Fibroblast of villous mesenchyme (primary cell): ENCODE measurements at places on chromosomes 13 and 19. TPM values are rescaled to one million over a fixed set of nuclear protein-coding genes. Genes with fewer than 3 reads are reported as not detected.

- no peak for DNase-seq
Observed at GRCh38 chr13:67642657-67643056, 412.5 kb upstream of the PCDH9 start.

- no peak for DNase-seq
Observed at GRCh38 chr13:59413126-59413525, 750.6 kb downstream of the DIAPH3 start.

GRCh38 chr13:113584870-113585671, 518 bp downstream of the TFDP1 start:
- peak; percentile 22 for DNase-seq

GRCh38 chr13:73385848-73386247, 327.0 kb downstream of the KLF5 start:
- peak; percentile 7 for DNase-seq

IZUMO4 gene
- 1.3 TPM in 2 replicates for total RNA-seq

ICAM5 gene
- total RNA-seq: 5.5 and 11.7 TPM in 2 replicates

- DNase-seq: peak; percentile 100
Observed at GRCh38 chr19:35745328-35746086, at the start of the genes PSENEN and U2AF1L4. PSENEN (plus strand) TSS chr19:35745651; CDS start chr19:35745931, 280 bp downstream. U2AF1L4 (minus strand) TSS chr19:35745418; CDS start chr19:35745391, 27 bp downstream.

DNA sequence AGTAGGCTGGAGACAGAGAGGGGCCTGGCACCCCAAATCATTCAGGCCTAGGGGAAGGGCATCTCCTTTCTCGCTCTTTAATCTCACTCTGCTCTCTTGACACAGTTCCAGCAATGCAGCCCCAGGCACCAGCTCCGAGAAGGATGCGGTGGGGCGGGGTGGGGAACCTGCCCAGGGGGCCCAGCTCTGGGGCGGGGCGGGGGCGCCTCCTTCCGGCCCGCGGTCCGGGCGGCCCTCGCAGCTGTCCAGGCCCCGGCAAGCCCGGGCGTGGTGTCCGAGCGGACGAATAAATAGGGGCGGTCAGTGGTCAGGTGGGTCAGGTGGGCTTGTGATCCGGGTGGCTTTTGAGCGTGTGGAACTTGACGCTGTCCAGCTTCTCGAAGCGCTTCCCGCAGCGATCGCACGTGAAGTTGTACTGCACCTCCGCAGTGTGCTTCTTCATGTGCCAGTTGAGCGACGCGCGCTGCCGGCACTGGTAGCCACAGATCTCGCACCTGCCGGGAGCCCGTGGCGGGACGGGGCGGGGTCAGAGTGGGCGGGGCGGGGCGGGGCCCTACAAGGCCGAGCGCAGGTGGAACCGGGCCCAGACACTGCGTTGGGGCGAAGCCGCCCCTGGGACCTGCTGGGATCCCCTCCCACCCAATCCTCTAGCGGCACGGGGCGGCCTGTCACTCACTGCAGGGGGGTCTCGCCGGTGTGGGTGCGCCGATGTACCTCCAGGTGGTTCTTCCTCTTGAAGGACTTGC, 2.7 kb upstream of the ELAVL3 start:
- DNase-seq: no peak

DNA sequence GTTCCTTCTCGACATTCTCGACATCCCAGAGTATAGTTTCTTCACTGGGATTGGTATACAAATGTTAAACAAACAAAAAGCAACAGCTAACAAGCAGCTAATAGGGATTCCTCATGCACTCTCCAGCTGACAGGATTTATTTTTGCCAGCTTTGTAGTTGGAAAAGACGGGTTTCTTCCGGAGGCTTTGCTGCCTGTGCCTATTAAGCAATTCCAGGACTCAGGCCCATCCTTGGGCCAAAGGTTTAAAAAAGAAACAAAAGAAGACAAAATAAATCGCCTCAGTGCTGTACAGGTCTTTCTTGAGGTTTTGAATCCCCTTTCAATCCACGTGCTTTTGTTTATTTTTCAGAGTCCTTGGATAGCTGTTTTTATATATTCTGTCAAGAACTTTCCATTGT, 1414.5 kb upstream of the PCDH9 start:
- no peak for DNase-seq

DNA sequence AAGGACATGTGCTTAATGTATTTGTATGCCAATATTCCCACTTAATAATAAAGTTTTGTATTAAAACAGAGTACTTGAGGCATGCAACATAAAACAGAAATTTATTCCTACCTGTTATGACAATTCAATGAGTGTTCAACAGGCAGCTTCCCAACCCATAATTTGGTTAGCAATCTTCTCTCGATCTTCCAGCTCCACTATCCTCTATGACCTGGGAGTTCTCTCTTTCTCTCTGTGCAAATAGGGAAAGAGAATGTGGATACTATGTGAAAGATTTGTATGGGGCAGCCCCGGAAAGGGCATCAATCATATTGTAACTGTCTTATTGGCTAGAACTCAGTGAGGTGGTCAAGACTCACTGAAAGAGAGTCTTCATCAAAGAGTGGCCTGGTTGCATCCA, 644.9 kb upstream of the PCDH20 start:
- DNase-seq: no peak

LYPD5 gene
- under 0.01 and 0.43 TPM in 2 replicates for total RNA-seq

TMEM238 gene
- not detected in 2 replicates for total RNA-seq

- no peak for DNase-seq
Observed at GRCh38 chr13:98568918-98569317, 8.0 kb downstream of the STK24 start.

DNA sequence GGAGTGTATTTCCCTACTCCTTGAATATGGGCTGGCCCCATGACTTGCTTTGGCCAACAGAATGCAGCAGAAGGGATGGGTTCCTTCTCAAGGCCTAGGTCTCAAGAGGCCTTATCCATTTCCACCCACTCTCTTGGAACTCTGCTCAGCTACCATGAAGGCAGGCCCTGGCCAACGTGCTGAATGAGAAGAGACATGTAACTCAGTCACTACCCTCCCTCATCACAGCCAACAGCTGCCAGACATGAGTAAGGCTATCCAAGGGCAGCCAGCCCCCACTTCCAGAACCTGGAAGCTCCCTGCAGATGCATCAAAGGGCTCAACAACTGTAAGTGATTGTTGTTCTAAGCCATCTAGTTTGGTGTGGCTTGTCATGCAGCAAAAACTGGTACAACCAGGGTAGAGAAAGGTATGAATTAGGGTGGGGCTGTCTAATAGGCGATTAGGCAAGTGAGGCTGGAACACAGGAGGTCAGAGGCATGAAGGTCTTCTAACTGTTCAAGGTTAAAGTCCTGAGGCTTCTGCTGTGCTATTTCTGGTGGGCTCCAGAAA, 1.4 kb upstream of the RASL11A start:
- DNase-seq: no peak

ZNF112 gene
- total RNA-seq: 6.4 and 8.6 TPM in 2 replicates

URAD gene
- not detected in 2 replicates for total RNA-seq

DNA sequence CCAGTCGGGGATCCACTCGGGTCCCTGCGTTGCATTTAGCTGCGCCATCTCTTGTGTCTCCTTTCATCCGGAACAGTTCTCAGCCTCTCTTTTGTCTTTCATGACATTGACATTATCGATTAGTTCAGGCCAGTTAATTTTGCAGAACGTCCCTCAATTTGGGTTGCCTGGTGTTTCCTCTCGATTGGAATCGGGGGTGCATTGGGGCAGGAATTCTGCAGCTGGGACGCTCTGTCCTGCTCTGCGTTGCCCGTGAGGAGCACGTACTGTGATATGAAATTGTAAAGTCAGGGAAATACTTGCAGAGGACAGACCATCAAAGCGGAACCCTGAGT, 22.4 kb downstream of the MARK4 start:
- DNase-seq: no peak

- DNase-seq: peak; percentile 82
Observed at GRCh38 chr13:76965759-76966421, 17.6 kb downstream of the ACOD1 start.

DNA sequence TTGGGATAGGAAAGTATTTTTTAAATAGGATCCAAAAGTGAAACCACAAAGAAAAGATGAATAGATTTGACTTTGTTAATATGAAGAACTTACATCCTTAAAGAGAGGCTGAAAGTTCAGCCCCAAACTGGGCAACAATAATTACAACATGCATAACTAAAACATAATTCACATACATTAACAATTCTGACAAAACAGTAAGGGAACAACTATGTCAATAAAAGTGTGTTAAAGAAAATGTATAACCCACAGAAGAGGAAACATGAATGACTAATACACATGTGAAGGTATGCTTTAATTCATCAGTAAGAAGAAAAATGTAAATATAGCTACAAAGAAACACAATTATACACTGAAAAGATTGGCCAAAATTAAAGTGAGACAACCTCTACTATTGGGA, 1597.6 kb upstream of the MIR17HG start:
- DNase-seq: peak; percentile 18

DNA sequence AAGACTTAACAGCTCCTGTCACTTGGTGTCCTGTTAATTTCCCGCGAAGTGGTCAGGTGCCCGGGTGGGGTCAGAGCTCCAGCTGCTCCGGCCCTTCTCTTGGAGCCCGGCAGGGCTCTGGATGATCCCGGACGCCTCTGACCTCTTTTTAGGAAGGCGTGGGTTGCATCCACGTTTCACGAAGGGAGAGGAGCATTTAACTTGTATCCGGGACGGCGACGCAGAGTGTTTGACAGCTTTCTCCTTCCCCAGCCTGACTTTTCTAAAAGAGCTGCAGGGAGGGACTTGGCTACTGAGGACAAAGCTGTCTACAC, 656 bp downstream of the ZNF155 start:
- no peak for DNase-seq

- DNase-seq: peak; percentile 62
Observed at GRCh38 chr13:41577436-41577835, 120.1 kb downstream of the RGCC start.

NALCN gene
- 1.7 and 6.4 TPM in 2 replicates for total RNA-seq

SLC6A16 gene
- total RNA-seq: 0.64 TPM in 1 of 2 replicates, not detected in the other

DMPK gene
- 46.4 and 53.1 TPM in 2 replicates for total RNA-seq

TEX101 gene
- total RNA-seq: not detected in 2 replicates

DNA sequence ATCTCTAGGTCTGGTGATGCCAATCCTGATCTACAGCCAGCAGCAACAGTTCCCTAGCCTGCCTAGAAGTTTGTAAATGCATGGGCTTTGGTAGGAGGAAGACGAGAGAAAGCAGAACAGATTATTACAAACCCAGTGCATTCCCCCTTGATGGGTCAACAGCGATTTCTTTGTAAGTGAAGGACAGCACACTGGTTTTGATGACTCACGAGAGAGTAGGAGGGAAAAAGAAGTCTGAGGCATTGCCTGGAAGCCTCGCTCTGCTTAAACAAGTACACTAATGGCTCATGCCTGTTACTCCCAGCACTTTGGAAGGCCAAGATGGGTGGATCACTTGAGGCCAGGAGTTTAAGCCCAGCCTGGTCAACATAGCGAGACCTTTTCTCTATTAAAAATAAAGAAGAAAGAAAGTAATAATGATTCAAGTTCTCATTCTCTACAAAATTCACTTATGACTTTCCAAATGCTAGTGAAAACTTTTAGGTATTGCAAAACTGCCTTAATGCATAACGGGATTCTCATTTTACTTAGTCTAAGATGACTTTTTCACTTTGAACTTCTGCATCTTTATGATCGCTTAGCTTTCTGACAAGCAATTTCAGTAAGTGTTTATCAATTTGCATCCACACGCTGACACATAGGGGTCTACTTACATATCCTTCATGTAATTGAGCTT, 47.7 kb upstream of the USPL1 start:
- peak; percentile 94 for DNase-seq

DNA sequence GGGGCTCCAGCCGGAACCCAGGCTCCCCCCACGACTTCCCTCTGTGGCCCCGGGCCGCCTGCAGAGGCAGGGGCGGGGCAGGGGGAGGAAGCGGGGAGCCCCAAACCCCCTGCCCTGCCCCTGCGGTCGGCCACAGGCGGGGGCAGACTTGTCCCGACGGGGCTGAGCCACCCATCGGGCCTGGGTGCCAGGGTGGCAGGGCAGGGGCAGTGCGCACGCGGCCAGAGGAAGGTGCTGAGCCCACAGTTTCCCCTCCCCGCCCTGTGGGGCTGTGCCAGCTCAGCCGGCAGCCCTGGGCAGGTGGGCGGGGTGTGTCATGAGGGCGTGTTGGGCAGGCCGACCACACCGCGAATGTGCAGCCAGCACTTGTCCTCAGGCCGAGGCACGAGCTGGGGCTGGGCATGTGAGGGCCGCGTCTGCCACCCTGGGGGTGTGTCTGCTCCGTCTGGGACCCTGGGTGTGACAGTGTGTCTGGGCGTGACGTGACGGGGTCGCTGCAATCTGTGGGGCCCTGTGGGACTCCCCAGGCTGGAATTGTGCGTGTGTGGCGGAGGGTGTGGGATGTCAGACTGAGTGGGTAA, 17.7 kb downstream of the CCDC97 start:
- no peak for DNase-seq

ADM5 gene
- under 0.01 and 0.32 TPM in 2 replicates for total RNA-seq

CGB2 gene
- total RNA-seq: not detected in 2 replicates

MBD3L3 gene
- total RNA-seq: not detected in 2 replicates

DNA sequence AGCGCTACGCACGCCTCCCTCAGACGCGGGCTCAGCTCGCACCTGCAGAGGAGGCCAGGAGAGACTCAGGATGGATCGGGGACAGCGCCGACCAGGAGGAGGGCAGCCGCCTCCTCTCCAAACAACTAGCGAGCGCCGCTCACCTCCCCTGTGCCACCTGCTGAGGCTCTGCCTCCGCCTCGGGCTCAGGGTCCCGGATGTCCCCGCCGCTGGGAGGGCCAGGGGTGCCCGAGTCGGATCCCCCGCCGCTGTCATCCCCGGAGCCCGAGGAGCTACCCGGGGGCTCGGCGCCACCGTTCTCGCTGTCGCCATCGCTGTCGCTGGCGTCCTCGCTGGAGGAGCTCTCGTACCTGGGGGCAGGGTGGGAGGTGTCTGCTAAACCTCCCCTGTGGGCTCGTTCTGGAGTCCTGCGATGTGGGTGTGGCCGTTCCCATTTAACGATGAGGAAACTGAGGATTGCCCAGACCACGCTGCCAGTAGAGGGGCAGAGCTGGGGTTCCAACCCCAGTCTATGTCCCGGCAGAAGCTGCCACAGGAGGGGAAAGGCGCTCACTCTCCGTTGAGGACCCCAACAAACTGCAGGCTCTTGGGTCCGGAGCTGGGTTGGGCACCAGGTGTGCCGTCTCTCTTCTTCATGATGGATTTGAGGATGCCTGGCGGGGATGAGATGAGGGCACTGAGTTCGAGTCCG, 9.2 kb downstream of the KANK3 start:
- DNase-seq: no peak

DNA sequence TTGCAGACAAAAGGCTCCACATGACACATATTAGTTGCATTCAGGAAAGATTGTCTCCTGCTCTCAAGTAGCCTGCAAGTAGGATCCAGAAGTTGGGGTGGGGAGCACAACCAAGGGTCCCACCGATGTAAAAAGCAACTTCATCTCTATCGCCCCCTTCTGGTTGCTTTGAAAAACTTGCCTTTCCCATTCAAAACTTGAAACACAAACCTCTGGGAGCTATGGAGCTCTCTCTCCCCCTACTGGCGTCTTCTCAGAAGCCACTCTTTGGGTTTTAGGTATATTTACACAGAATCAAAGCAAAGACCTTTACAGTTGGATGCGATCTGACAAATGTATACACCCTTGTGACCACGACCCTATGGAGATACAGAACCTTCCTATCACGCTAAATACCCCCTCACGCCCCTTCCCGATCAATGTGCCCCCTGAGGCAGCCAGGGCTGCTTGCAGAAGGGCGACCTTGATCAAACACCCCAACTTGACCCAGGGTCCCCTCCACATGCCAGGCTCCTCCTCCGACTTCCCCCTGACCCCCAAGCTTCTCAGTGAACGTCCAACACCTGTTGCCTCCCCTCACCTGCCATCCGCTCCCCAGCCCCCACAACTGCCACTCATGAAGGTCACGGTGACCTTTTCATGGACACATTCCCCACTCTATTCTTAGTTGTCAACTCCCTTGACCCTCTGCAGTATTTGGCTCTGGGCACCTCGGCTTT, 10.1 kb downstream of the NOSIP start:
- DNase-seq: peak; percentile 90

- no peak for DNase-seq
Observed at GRCh38 chr13:96527497-96527896, 437.6 kb downstream of the HS6ST3 start.

MAB21L1 gene
- under 0.01 and 0.32 TPM in 2 replicates for total RNA-seq

GRCh38 chr19:46571495-46571894, 29.6 kb upstream of the CALM3 start:
- peak; percentile 8 for DNase-seq
